ENCODE measurements at places on chromosomes 12 and 14. TPM values are rescaled to one million over a fixed set of nuclear protein-coding genes. Genes with fewer than 3 reads are reported as not detected.
A peak's percentile ranks its signal among the peaks of the same experiment; 100 is the strongest.

- H3K4me3 ChIP-seq = no peak overlapping the region
- H3K27me3 ChIP-seq = no peaks in the 10 kb centered on the region
- no peak overlapping the region for H3K27ac ChIP-seq
- H3K4me1 ChIP-seq = no peaks in the 10 kb centered on the region
Observed at GRCh38 chr14:99137913-99138571, 134.0 kb downstream of the BCL11B start.

GRCh38 chr12:52337054-52337453 is 15.9 kb upstream of the KRT83 start:
- no peak overlapping the region for H3K27ac ChIP-seq
- H3K4me1 ChIP-seq = no peaks in the 10 kb centered on the region
- no peaks in the 10 kb centered on the region for H3K36me3 ChIP-seq
- DNase-seq = no peak
- no peaks in the 10 kb centered on the region for H3K27me3 ChIP-seq

DNA sequence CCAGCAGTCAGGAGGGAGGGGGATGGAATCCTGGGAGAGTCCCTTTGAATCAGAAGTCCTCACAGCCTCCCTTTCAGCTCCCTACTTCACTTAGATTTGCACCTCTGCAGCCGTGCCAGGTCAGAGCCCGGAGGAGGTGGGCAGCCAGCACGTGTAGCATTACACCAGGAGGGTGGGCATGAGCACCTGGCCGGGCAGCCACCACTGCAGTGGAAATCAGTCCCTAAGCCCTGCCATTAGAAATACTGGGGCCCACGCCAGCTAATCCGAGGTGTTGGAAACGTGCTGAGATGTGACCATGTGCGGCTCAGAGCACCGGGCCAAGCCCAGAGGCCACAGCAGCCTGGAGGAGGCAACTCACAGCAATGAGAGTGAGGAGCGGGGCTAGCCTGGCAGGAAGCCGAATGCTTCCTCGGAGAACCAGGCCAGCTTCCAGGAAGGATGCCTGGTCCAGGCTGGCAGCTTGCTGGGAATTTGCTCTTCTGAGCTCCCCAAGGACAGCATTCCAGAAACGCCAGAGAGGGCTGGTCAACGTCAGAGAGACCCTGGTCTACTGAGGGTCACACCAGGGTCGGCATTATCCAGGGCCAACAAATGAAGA is 9.4 kb upstream of the CACNA2D4 start:
- no peak for DNase-seq
- no peak overlapping the region for H3K4me3 ChIP-seq
- H3K36me3 ChIP-seq = no peaks in the 10 kb centered on the region
- H3K27me3 ChIP-seq = no peaks in the 10 kb centered on the region

TBX3 gene
- total RNA-seq = 7.5 TPM

DNA sequence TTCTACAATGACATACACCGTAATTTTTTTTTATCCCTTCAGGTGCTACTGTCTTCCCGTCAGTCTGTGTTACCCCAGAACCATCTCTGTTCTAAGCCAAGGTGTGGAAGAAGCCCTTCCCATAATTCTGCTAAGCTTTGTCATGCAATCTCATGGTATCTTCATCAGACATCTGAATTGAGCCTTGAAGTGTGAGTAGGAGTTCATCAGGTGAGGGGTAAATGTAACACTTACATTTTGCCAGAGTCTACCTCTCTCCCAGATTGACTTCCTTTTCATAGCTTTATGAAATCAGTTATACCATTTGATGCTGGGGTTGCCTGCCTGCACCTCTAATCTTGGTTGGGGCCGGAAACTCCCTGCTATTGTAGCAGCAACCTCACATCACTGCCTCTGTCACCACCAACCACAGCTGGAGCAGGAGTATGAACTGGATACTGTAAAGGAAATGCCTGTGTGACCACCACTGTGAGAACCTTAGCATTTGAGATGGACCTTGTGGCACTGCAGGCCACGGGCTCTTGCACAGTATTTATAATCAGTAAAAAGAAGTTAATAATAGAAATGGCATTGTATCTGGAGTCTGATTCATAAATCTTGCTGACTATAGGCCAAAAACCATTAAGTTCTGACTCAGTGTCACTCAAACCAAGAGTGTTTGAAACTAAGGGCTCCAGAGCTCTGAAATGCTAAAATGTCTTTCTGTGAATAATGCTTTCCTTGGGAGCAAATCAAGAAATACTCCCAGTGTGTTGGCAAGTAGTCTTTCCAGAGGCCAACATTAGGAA is 58.7 kb upstream of the STK38L start:
- H3K4me3 ChIP-seq = no peak overlapping the region
- no peaks in the 10 kb centered on the region for H3K27me3 ChIP-seq
- no peak for DNase-seq
- H3K36me3 ChIP-seq = no peaks in the 10 kb centered on the region
- no peaks in the 10 kb centered on the region for H3K4me1 ChIP-seq
- H3K27ac ChIP-seq = no peak overlapping the region

- no peaks in the 10 kb centered on the region for H3K27me3 ChIP-seq
- no peaks in the 10 kb centered on the region for H3K36me3 ChIP-seq
Observed at GRCh38 chr12:120006258-120006975, 17.4 kb downstream of the BICDL1 start.

GRCh38 chr14:61621444-61621843 is 73.9 kb upstream of the HIF1A start:
- no peak overlapping the region for H3K4me3 ChIP-seq
- peaks cover 7% of the 10 kb centered on the region for H3K4me1 ChIP-seq
- no peak for DNase-seq
- H3K36me3 ChIP-seq = no peaks in the 10 kb centered on the region
- H3K27me3 ChIP-seq = no peaks in the 10 kb centered on the region

DNA sequence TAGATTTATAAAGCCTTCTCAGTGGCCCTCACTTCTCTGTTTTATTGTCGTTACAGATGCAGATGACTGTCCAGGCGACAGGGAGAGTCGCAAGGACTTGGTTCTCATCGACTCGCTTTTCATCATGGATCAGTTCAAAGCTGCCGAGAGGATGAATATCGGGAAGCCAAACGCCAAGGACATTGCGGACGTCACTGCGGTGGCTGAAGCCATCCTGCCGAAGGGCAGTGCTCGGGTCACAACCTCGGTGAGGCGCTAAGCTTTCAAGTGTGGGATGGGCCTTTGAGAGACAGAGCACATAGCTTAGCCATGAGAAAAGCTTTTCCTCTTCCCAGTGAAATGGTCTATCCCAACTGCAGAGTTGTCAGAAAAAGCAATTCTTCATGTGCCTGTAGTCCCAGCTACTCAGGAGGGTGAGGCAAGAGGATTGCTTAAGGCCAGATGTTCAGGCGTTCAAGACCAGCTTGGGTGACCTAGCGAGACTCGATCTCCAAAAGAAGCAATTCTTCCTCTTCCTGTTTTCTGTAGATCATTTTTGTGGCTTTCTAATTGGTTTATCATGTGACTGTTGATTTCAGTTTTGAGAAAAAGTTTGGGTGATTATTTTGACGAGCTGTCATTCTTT is 56.4 kb downstream of the EP400 start:
- H3K27me3 ChIP-seq = no peaks in the 10 kb centered on the region
- H3K4me1 ChIP-seq = no peaks in the 10 kb centered on the region
- no peak for DNase-seq
- peaks cover 2% of the 10 kb centered on the region for H3K36me3 ChIP-seq
- no peak overlapping the region for H3K27ac ChIP-seq
- no peak overlapping the region for H3K4me3 ChIP-seq

SPIC gene
- not detected for total RNA-seq

- peak overlapping the region; percentile 21 for H3K4me3 ChIP-seq
- no peak overlapping the region for H3K27ac ChIP-seq
Observed at GRCh38 chr12:9751204-9752144, 9.2 kb downstream of the CD69 start.

DNA sequence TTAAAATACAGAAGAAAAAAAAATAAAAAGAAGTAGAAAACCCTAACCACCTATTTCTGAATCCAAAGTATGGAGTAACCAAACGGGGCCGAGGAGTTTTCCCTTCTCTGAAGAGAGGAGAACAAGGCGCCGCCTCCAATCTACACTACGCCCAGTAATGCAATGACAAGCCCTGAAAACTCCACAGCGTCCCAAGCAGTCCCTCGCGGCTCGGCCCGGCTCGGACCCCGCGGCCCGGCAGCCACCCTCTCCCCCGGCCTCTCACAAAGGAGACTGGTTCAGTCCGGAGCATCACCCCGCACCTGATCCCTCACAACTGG is 371 bp downstream of the CHD8 start:
- peak overlapping the region; percentile 88 for H3K27ac ChIP-seq
- peaks cover 12% of the 10 kb centered on the region for H3K4me1 ChIP-seq
- H3K36me3 ChIP-seq = no peaks in the 10 kb centered on the region
- H3K4me3 ChIP-seq = peak overlapping the region; percentile 91
- H3K27me3 ChIP-seq = no peaks in the 10 kb centered on the region

- no peaks in the 10 kb centered on the region for H3K36me3 ChIP-seq
- H3K27me3 ChIP-seq = no peaks in the 10 kb centered on the region
- peaks cover 72% of the 10 kb centered on the region for H3K4me1 ChIP-seq
- H3K27ac ChIP-seq = peak overlapping the region; percentile 85
Observed at GRCh38 chr12:106113446-106113823, 25.3 kb downstream of the NUAK1 start.

- peak overlapping the region; percentile 71 for H3K4me3 ChIP-seq
- peaks cover 19% of the 10 kb centered on the region for H3K36me3 ChIP-seq
- H3K27ac ChIP-seq = peak overlapping the region; percentile 87
- no peaks in the 10 kb centered on the region for H3K27me3 ChIP-seq
Observed at GRCh38 chr12:9064201-9064814, 51.4 kb downstream of the A2M start.

- H3K4me3 ChIP-seq = no peak overlapping the region
- no peak overlapping the region for H3K27ac ChIP-seq
- no peak for DNase-seq
- H3K4me1 ChIP-seq = no peaks in the 10 kb centered on the region
- no peaks in the 10 kb centered on the region for H3K36me3 ChIP-seq
Observed at GRCh38 chr14:78524196-78524595, 354.0 kb downstream of the NRXN3 start.

IGF1 gene
- 19.4 TPM for total RNA-seq

DNA sequence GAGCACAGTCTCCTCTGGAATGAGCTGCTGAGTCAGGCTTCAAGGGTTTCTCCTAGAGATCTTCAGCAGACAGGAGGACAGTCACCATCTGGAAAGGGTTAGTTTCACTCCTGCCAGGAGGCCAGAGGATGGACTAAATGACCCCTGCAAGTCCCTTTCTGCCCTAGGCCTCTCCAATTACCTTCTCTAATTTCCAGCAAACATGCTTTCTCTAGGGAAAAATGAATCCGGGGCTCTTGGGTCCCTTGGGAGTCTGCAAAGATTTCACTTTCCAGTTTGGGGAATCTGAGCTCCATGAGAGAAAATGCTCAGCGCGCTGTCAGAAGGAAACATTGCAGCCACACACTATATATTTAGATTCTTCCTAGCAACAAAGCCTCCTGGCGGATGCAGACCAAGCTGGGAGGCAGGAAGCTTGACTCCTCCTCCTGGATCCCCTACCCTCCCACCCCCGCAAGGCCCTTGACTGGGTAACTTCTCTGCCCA is 184.4 kb upstream of the CCND2 start:
- no peaks in the 10 kb centered on the region for H3K27me3 ChIP-seq
- H3K36me3 ChIP-seq = no peaks in the 10 kb centered on the region
- DNase-seq = no peak
- no peak overlapping the region for H3K4me3 ChIP-seq

- no peaks in the 10 kb centered on the region for H3K27me3 ChIP-seq
- no peaks in the 10 kb centered on the region for H3K4me1 ChIP-seq
- no peak overlapping the region for H3K4me3 ChIP-seq
- H3K36me3 ChIP-seq = no peaks in the 10 kb centered on the region
Observed at GRCh38 chr12:128637642-128638606, 185.8 kb downstream of the SLC15A4 start.

GRCh38 chr12:46517579-46517962 is 145.0 kb upstream of the SLC38A2 start:
- H3K4me1 ChIP-seq = peaks cover 22% of the 10 kb centered on the region
- no peak overlapping the region for H3K4me3 ChIP-seq
- peak overlapping the region; percentile 24 for H3K27ac ChIP-seq
- DNase-seq = no peak

GRCh38 chr14:25411781-25412757 is 362.1 kb upstream of the STXBP6 start:
- H3K4me3 ChIP-seq = no peak overlapping the region
- DNase-seq = peak; percentile 12
- H3K27ac ChIP-seq = no peak overlapping the region
- no peaks in the 10 kb centered on the region for H3K4me1 ChIP-seq
- no peaks in the 10 kb centered on the region for H3K36me3 ChIP-seq

DNA sequence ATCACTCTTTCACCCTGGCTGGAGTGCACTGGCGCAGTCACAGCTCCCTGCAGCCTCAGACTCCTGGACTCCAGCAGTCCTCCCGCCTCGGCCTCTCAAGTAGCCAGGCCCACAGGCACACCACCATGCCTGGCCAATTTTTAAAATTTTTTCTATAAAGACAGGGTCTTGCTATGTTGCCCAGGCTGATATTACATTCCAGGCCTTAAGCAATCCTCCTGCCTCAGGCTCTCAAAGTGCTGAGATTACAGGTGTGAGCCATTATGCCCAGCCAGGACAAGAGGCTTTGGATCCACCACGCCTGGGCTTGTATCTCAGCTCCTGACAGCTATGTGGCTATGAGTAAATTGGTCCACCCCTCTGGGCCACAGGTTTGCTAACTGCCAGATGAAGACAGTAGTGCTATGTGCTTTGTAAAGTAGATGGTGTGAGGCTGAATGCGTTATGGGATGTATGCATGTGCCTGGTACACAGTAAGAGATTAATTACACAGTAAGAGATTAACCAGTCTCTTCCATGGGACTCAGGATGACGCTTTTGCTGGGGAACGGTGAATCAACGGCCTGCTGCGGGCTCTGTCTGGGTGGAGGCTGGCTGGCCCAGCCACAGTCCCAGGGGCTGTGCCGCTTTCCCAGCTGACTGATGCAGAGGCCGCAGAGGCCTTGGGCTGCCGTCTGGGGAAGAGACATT is 53.3 kb upstream of the NCOR2 start:
- H3K4me1 ChIP-seq = peaks cover 19% of the 10 kb centered on the region
- DNase-seq = no peak

BTBD6 gene
- total RNA-seq = 48.4 TPM

KCNH3 gene
- not detected for total RNA-seq

ANKRD33 gene
- total RNA-seq = not detected

MYH6 gene
- total RNA-seq = 98.1 TPM
